ENCODE measurements at places on chromosomes 2 and 18.
A peak's percentile ranks its signal among the peaks of the same experiment; 100 is the strongest.

GRCh38 chr2:15984368-15985255 is 44.3 kb downstream of the MYCN start:
- peak; percentile 82 for DNase-seq

DNA sequence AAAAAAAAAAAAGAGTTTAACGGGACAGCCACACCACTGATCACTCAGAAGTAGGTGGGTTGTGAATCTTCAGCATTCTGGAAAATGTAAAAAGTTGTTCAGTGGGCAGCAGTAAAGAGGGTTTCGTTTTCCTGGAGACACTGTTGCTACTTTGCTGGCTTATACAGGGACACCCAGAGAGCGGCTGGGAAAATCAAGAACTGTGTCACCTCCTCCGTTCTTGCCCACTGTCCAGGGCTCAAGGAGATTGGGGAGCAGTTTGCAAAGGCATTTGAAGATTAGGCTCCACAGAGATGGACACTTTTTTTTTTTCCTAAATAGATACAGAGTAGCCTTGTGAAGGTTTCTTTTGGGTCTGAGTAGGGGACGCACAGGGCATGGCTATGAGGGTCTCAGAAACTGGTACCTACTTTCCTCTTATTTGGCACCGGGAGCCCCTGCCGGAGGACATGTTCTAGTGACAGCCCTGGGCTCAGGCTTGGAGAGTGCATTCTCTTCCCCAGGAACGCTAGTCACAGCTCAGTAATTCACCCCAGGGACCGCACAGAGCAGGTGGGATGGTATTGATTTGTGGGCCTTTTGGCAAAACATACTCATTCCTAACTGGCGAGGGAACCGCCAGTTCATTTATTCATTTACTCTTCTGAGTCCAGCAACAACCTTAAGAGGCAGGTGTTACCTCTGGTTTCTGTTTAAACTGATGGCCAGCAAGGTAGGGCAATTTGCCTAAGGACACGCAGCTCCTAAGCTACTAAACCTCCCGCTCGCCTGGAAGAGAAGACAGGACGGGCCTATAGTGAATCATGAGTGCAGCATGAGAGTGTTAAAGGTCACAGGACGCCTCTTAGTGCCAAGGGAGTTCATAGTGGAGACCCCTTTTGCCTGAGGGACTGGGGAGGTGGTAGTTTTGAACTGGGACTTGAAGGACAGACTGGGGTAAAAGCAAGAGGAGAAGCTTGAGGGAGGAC is 53.1 kb downstream of the HPCAL1 start:
- DNase-seq: peak; percentile 69

DNA sequence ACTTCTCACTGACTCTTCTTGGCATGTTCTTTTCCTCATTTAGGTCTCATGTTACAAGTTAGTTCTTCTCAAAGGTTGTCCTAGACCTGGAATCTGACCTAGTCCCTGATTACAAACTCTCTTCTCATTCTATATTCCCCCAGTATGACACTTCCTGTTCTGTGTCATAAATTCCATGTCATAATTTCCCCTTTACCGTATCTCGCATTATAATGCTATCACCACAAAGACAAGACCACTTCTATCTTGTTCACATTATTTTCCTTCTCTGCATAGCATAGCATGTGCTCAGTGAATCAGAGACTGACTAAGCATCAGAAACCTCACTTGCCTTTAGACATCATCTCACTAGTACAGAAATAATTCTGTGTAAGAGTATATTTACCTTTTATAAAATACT is 63.6 kb upstream of the CAVIN2 start:
- DNase-seq: no peak

DNA sequence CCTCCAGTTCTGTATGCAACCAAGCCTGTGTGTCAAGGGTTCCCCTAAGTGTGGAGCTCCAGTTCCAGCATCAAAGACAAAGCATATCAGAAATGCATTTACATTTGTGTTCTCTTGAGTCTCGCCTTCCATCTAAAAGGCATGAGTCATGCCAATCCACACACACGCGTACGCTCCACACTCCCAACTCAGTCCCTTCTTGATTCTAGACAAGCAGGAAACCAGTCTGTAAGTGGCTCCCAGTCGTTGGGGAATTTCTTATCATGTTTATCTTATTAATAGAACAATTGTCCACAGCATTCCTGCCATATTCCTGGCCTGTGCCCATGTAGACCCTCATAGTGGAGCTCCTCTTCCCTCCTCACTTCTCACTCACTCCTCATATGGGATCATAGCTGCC is 86.4 kb upstream of the SLC35G4 start:
- no peak for DNase-seq

DNA sequence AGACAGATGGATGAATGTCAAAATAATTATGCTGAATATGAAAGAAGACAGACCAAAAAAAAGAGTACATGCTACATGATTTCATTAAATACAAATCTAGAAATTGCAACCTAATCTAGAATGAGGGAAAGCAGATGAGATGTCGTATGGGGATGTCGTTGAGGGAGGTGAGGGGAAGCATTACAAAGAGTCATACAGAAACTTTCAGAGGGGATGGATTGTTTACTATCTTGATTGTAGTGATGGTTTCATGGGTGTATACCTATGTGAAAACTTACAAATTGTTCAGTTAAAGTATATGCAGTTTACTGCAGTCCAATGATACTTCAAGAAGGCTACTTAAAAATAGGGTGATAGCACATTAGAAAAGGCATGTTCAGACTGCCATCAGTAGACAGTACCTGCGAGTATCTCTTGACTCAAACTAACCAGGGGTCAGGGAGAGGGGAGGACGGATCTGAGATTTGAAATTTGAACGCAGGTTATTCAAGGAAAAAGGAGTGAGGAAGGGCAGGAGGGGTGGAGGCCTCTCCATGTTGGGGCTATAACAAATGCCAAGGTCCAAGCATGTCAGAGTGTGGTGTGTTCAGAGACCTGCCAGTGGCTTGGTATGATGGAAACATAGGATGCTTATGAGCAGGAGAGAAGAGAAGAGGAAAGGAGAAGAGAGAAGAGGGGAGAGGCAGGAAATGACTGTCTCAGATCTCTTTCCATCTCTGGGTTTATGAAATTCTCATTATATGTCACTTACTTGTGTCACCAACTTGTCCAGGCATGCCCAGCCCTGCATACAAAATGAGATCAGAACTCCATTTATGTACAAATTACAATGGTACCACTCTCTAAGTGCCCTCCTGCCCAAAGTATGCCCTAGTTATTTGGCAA is 257.3 kb upstream of the CXCR4 start:
- no peak for DNase-seq

- no peak for DNase-seq
Observed at GRCh38 chr2:229340086-229340760, 69.1 kb upstream of the PID1 start.

- DNase-seq: no peak
Observed at GRCh38 chr18:44579028-44579702, 101.5 kb upstream of the SETBP1 start.

- no peak for DNase-seq
Observed at GRCh38 chr2:137123226-137123625, 357.9 kb downstream of the THSD7B start.

GRCh38 chr2:74851191-74851566 is 17.3 kb downstream of the HK2 start:
- DNase-seq: no peak

GRCh38 chr2:189076572-189076971 is 102.4 kb downstream of the COL3A1 start:
- no peak for DNase-seq

GRCh38 chr2:227939271-227940027 is 68.0 kb downstream of the DAW1 start:
- DNase-seq: peak; percentile 21

DNA sequence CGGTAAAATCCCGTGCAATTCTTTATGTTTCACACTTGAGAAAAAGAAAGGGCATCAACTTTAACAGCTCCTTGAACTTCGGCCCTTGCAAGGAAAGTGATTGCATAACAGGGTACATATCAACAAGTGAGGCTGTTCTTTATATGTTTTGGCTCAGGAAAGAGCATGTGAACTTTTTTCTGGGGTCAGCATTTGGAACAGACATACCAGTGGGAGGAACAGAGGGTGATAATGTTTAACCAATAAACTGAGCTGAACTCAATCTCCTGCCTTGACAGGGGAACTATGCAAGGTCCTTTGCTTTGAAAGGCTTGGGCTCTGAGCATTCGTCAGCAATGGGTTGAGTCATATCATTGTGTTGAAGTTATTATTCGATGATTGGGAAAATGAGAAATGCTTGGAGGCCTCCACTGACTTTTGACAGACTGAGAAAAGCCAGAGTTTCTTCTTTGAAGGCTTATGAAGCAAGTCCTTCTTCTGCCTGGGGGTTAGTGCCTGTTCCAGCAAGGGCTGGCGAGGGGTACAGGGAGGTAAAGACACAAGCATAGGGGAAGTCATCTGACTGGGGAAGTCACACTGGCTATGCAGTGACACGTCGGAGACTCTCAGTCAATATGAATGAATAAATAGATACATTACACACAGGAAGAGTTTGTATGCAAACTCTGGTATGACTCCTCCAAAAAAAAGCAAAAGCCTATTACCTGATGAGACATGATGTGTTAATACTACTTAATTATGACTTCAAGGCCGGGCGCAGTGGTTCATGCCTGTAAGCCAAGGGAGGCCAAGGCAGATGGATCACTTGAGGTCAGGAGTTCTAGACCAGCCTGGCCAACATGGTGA is 57.2 kb downstream of the CYB5A start:
- peak; percentile 44 for DNase-seq

DNA sequence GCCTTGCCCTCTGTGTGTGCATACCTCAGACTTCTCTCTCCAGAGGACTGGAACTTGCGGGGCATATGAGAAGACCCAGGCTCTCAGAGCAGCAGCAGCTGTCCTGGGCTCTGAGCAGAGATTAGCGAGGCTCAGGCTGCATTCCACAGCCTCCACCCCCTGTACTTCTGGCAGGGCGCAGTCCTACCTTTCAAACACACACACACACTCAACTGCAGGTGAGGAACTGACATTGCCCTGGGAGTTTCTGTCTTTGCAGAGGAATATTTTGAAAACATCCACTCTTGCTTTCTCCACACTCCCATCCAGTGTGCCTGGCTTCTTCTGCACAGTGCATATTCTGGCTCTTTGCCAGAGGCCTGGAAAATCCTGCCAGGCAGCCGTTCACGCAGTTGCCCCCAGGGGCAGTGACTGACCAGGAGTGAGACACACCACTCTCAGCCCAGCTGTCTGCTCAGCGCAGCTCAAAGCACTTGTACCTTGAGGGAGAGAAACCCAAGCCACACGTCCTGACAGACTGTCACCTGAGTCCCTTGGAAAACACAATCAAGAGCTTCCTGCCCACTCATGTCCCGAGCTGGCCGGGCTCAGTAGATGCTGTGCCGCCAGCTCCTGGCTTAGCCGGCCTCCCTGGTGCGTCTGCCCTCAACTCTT is 460.8 kb downstream of the RNF144A start:
- DNase-seq: peak; percentile 25

DNA sequence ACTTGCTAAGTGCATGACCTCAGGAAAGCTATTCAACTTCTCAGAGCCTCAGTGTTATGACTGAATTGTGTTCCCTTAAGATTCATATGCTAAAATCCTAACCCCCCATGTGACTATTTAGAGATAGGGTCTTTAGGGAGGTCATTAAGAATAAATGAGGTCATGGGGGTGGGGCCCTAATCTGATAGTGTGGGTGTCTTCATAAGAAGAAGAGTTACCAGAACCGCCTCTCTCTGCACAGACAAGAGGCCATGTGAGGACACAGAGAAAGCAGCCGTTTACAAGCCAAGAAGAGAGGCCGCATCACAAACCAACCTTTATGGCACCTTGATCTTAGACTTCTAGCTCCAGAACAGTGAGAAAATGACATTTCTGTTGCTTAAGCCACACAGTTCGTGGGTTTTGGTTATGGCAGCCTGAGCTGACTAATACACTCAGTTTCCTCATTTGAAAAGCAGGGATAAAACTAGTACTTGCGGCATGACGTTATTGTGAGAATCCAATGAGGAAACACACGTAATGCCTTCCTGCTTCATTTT is 9.9 kb downstream of the SH2D6 start:
- no peak for DNase-seq

DNA sequence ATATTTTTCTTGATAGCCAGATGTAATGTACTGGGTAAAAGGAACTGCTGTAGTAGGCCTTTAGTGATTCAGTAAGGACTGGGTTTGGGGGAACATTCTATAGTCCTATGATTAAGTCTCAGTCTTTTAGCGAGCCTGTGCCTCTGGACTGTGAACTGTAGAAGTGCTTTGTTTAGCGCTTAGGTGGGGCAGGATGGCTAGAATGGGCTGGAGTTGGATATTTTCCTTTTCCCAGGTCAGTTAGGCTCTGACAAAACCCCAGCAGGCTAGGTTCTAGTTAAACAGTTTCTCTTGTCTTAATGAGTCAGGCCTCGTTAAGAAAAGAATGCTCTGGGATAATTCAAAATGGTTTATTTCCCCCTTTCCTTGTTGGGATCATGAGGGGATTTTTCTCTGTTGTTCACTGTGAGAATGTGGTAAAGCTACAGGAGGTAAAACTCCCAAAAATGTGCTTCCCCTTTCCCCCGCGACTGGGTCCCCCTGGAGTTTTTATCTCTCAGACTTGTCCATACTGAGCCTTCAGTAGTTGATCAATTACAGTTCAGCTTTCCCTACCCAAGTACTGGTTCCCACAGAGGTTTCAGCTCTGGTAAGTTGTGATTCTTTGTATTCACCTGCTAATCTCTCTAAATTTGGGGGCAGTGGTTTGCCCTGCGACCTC is 31.5 kb downstream of the EHBP1 start:
- no peak for DNase-seq

DNA sequence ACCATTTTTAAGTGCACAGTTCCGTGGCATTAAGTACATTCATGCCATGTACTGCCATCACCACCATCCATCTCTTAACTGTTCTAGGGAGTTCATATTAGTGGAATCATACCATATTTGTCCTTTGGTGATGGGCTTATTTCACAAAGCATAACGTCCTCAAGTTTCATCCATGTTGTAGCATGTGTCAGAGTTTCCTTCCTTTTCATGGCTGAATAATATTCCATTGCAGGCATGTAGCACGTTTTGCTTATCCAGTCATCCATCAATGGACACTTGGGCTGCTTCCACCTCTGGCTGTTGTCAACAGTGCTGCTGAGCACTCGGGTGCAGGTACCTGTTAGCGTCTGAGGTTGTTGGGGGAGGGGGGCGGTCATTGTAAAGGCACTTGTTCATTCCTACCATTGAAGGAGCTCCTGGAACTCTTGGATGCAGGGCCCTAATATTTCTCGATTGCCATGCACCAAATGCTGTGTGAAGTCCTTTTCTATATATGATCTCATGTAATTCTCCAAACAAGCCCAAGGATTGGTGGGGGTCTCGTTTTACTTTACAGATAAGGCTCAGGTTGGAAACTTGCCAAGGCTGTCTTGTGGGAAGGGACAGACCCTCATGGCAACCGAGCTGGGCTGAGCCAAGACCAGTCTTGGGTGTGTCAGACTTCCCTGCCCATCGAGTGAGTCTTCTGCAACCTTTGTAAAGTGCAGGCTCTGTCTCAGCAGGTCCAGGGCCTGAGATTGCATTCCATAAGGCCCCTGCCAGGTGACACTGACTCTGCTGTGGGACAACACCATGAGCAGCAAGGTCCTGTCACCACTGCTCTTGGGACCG is 42.9 kb upstream of the SH3RF3 start:
- DNase-seq: no peak

GRCh38 chr2:375270-375955 is 87.5 kb upstream of the ALKAL2 start:
- DNase-seq: no peak

All from testis (tissue), 5 donors.